Umbilical cord (tissue), 2 donors: ENCODE measurements at places on chromosomes 6 and 20. TPM values are rescaled to one million over a fixed set of nuclear protein-coding genes. Genes with fewer than 3 reads are reported as not detected.

DNA sequence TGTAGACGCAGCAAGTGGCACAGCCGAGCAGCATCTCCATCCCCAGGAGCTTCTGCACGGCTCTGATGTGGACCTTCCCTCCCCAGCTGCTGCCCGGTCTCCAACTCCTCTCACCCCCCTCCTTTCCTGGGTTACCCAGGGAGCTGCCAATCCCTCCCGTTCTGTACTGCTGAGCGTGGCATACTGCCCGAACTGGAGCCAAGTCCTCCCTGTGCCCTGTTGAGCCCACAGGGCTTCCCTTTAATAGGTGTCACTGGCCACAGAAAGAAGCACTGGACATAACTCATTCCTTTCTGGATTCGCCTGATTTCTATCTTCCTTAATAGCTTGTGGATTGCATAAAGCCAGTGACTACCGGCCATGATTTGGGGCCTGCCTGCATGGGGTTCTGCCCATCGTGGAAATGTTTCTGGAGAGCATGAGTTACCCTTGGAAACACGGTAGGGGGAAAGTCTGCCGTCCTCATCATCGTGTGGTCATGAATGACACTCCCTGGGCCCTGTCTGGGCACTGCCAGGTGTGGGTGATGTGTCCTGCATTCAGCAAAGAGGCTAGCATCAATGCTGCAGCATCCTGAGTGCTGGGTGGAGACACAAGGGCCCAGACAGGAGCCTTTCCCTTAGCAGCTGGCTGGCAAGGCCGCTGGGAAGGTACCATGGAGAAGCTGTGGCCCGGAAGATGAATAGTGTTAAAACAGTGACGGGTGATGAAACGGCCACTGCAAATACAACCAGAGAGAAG lies 189.7 kb downstream of the SYNDIG1 start:
- DNase-seq: no peak

GRCh38 chr6:167832497-167833395 lies 6.0 kb downstream of the AFDN start:
- no peak for DNase-seq

- no peak for DNase-seq
Measured at GRCh38 chr20:8368670-8369069, 236.6 kb downstream of the PLCB1 start.

GRCh38 chr20:432677-433299 lies 24.7 kb downstream of the RBCK1 start:
- no peak for DNase-seq

- no peak for DNase-seq
Measured at GRCh38 chr6:31163922-31164321, 5.5 kb downstream of the TCF19 start.

- no peak for DNase-seq
Measured at GRCh38 chr6:155328539-155329459, 14.5 kb upstream of the TFB1M start.

GRCh38 chr6:119326291-119327005 lies 23.1 kb downstream of the MAN1A1 start:
- no peak for DNase-seq

- no peak for DNase-seq
Measured at GRCh38 chr6:15317934-15318902, 72.3 kb downstream of the JARID2 start.

DNA sequence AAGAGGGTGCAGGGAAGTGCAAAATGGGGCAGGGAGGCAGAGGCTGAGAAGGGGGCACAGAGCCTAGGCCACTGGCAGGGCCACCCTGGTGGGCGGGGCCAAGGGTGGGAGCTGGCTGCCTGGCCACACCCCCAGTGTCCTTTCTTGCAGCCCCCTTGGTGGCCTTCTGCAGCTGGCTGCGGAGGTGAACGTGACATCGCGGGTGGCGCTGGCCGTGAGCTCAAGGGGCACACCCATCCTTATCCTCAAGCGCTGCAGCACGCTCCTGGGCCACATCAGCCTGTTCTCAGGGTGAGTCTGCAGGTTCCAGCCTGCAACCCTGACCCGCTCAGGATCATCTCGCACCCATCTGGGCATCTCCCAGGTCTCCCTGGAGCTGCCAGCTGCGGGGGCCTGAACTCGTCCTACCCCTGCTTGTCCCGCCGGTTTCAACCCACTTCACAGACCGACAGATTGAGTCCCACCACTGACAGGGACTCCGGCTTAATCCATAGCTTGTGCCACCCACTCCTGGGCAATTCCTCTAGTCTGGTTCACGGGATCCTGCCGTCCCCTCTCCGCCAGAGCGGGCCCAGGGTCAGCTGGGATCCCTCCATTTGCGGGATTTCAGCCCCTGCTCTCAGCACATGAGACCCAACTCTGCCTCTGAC lies 6.2 kb downstream of the BPIFB3 start:
- no peak for DNase-seq

- DNase-seq: no peak
Measured at GRCh38 chr6:37994223-37994622, 174.7 kb downstream of the ZFAND3 start.

GRCh38 chr6:170162011-170162774 lies 128.7 kb downstream of the DLL1 start:
- DNase-seq: no peak

- no peak for DNase-seq
Measured at GRCh38 chr6:85569323-85569722, 24.3 kb downstream of the SNX14 start.

DNA sequence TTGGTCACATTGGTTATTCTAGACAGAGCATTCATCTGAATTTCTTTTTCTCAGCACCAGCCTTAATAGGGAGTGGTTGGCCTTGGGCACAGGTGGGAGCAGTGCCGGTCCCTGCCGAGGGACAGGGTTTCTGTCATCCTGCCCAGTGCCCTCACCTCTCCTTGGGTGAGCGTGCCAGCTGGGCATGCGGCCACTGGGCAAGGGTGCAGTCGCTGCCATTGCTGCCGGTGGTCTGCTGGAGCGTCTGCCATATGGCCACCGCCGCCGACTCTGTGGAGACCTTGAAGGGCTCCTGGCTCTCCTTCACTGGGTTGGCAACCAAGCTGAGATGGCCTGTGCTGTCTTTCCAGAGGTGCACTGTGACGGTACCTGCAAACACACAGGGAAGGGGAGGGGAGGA lies 16.4 kb upstream of the UQCC2 start:
- DNase-seq: no peak

DNA sequence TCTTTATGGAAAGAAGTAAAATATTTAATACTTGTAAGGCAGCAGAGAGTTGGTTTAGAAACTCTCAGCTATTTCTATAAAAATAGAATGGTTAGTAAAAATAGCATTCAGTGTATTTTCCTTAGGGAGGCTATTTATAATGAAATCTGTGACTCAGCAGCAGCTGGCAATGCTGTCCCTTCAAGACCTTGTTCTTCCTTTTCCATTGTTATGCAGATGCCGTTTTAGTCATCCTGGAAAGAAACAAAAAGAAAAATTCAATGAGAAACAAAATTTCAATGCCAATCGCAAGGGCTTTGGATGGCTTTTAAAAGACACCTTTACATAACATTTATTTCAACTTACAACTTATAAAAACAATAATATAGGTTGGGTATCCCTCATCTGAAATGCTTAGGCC lies 17.5 kb downstream of the MPC1 start:
- peak; percentile 26 for DNase-seq

- DNase-seq: peak; percentile 38
Measured at GRCh38 chr20:50215101-50215690, 24.6 kb downstream of the CEBPB start.

DNA sequence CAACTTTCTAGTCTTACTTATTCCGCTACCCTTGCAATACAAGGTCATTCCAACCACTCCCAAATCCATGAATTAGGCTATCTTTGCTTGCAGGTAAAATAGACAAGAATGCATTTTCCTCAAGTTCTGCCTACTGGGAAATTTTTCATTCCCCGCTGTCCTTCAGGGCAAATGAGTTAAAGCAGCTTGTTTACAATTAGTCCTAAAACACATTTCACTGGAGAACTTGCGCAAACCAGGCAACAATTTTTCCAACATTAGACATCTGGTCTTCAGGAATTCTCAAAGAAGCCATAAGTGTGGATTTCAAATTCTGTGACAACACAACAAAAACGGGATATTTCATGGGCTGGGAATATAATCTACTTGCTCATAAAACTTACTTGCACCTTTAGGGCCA lies 20.4 kb downstream of the SPINT4 start:
- DNase-seq: no peak

The LGSN gene
- total RNA-seq: 4.1 TPM

The SLC32A1 gene
- 6.3 TPM for total RNA-seq

The SCGN gene
- total RNA-seq: not detected

The SLC17A3 gene
- 6.7 TPM for total RNA-seq

The HTR1B gene
- 17.1 TPM for total RNA-seq

The PTCRA gene
- 2.6 TPM for total RNA-seq
